ENCODE measurements at places on chromosomes 1 and 21.

- no peak for DNase-seq
Observed at GRCh38 chr1:83015163-83015562, 983.8 kb downstream of the TTLL7 start.

- no peak for DNase-seq
Observed at GRCh38 chr1:177659281-177659680, 310.6 kb downstream of the SEC16B start.

GRCh38 chr1:217506878-217507277 lies 124.0 kb downstream of the GPATCH2 start:
- peak; percentile 37 for DNase-seq

- no peak for DNase-seq
Observed at GRCh38 chr1:168091720-168092550, 44.8 kb downstream of the GPR161 start.

- no peak for DNase-seq
Observed at GRCh38 chr1:22315315-22316078, 136.2 kb upstream of the ZBTB40 start.

DNA sequence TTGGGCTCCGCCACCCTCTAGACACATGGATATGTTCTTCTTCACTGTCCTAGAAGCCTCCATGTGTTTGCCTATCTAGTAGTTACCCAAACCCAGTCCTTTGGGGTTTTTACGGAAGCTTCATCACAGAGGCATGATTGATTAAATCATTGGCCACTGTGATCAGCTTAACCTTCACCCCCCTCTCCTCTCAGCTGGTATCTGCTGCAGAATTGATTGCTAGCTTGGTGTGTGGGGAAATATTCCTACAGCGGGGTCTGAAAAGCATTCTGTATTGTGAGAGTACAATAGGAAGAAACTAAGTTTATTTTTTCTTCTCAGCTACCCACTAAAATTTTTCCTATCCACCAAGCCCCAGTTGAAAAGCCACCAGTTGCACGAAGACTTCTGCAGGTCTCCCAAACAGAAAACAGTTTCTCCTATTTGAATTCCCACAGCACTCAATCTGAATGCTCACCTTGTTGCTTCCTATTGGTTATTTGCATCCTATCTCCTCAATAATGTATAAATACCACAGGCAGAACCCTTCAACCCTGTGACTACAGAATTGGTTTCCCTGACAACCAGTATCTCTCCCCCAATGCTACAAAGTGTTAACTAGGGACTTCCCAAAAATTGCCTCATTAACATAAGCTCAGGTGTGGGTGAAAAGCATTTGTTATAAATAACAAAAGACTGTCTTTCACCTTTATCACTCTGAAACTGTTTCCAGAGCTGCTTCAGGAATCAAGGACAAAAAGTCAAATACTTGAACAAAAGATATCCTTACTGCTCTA lies 9.3 kb upstream of the VANGL1 start:
- DNase-seq, result no peak

DNA sequence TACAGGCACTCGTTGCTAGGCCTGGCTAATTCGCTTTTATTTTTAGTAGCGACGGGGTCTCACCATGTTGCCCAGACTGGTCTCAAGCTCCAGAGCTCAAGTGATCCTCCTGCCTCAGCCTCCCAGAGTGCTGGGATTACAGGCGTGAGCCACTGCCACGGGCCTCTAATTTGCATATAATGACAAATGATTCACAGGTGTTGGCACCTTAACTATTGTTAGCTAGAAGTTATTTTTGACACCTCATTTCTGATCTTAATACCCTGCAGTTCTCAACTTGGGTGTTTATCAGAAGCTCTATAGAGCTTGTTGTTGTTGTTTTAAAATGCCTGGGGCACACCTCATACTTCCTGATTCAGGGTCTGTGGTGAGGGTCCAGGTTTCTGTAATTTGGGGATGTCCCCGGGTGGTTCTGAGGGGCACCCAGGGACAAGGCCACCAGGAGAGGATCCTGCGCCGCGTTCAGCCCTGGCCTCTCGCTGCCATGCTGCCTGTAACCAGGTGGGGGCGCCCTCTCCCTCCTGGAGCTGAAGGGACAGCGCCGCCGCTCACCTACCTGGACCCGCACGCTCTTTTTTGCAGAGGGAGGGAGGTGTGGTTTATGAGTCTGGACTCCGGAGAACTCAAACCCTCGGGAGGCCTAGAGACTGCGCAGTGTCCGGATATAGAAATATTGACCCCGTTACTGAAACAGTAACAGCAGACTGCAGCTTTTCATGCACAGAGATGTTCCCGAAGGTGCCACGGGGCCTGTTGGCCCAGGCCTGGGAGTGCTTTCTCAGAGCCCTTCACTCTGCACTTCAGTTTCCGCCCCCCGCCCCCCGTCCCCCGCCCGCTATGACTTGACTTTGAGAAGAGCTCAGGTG lies 23.0 kb upstream of the NEK2 start:
- DNase-seq, result peak; percentile 40

- no peak for DNase-seq
Observed at GRCh38 chr1:172941945-172942344, 108.8 kb downstream of the TNFSF18 start.

DNA sequence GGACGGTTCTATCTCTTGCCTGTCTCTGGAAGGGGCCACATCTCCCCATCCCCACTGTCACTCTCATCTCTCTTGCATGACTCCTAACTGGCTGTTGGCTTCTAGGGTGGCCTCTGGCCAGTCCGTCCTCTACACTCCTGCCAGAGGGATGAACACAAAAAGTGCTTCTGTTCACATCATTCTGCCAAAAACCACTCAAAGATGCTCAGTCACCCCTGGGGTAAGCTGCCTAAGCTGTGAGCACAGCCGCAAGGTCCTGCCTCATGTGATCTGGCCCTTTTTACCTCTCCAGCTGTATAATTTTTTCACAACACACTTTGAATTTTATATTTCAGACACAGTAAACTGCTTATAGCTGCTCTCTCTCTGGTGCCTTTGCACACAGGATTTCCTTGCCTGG lies 97.6 kb upstream of the CD34 start:
- no peak for DNase-seq

GRCh38 chr21:28229814-28230213 lies 762.9 kb downstream of the LTN1 start:
- peak; percentile 93 for DNase-seq

DNA sequence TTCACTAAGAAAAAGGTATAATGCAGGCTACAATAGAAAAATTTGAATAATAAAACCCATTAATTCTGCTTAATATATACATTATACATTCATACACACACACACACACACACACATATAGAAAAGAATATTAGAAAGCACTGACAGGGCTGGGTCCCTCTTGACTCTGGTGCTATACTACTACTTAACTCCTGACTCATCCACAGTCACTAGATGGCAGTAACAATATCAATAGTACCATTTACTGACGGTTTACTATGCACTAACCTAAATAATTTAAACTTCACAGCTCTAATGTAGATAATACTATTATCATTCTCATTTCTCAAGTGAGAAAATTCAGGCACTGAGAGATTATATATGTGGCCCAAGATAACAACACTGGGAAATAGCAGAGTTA lies 87.5 kb downstream of the COP1 start:
- DNase-seq, result peak; percentile 14

DNA sequence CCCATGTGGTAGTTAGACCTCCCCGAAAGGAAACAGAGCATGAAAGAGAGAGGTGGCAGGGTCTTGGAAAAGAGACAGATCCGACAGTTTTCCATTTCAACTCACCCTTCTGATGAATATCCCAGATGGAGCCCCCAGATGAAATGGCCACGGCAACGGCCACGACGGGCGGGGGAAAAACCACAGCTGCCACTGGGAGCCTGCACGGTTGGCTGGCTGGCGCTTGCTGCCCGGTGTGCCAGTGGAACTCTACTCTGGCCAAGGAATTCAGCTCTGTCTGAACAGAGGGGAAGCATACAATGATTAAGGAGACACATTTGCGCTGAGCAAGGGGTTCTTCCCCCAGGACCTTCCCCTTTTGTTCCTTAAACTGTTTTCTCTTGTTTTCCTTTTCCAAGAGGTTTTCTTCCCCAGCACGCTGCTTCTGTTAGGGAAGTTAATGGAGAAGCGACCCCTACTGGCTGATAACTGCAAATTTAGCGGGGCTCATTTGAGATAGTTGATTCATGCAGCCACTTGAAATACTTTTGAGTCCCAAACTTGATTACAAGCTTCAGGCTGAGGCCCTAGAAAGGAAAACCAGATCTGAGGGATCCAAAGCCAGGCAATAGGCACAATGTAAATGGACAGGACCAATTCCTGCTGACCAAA lies 1122.5 kb downstream of the NCAM2 start:
- peak; percentile 1 for DNase-seq

GRCh38 chr1:35544976-35545375 lies 12.2 kb downstream of the KIAA0319L start:
- peak; percentile 88 for DNase-seq

DNA sequence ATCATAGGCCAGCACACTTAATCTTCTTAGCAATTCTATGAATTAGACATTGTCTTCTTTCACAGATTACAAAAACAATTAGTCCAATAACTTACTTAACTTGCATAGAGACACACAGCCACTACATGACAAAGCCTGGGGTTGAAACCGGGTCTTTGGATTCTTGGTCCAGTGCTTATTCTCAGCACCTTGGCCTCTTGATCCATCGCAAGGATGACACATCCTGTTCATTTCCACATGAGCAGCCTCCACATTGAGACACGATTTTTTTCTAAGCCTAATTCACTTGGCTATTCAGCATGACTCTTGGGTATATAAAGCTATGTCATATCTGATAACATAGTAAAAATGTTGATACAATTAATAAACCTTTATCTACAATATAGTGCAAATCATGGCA lies 221.0 kb upstream of the FOXD3 start:
- no peak for DNase-seq

- no peak for DNase-seq
Observed at GRCh38 chr1:226104671-226105121, 42.2 kb downstream of the H3-3A start.

- peak; percentile 98 for DNase-seq
Observed at GRCh38 chr1:94713472-94714141, 106.5 kb upstream of the SLC44A3 start.

DNA sequence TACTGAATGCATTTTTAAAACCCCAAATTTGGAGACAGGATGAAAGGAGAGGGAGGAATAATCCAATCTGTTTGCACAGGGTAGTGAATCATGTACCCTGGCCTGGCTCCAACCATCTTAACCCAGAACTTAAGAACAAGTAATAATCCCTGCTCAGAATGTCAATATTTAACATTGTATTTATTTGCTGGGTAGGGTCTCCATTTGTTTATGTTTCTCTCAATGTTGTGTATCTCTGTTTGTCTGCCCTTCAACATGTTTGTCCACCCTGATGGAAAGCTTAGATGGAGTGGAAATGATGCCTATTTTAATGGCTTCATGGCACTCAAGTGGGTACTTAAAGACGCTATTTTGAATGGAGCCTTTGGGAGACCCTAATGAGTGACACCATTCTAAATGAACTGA lies 54.4 kb upstream of the CDC42BPA start:
- DNase-seq, result peak; percentile 42

- DNase-seq, result peak; percentile 93
Observed at GRCh38 chr21:45050345-45050796, 24.0 kb upstream of the ADARB1 start.

GRCh38 chr1:27299385-27300271 lies 22.3 kb upstream of the TMEM222 start:
- DNase-seq, result peak; percentile 100

DNA sequence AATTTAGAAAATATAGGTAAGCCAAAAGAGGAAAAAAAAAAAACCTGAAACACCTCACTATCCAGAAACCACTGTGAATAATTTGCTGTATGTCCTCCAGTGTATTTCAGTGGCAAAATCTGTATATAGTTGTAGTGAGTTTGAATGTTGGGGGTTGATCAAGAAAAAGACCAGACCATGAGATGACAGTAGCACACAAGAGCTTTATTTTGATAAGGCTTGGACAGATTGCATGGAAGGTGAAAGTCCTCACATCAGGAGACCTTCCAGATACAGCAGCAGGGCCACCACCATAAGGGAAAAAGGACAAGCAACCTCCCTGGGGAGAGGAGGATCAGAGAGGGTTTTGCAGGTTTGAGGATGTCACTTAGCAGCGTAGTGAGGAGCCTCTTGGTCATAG lies 16.2 kb upstream of the C1orf115 start:
- DNase-seq, result no peak

DNA sequence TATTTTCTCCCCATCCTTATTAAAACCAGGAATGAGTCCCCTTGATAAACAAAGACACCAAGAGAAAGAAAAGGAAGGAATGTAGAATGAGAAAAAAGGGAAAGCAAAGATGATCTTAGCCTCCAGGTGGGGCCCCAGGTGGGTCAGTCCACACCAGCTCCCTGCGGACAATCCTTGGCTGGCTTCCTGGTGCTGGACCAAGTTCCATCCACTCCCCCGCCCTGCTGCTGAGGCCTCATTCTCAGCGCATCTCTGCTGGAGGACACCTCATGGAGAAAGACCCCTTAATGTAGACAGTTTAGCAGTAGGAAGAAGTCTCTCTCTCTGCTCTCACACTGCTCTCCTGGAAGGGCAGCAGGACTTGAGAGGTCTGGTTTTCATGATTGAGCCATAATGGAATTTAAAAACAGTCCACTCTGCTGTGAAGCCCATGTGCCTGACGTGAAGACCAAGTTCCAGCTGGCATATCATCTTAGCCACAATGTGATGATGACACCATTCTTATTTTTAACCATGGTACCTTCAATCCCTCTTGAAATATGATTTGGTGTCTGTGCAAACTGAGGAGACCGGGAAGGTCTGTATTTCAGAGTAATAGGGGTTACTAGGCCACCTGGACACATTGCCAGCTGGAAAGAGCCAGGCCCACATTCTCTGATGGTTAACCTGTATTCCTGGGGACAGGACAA lies 83.1 kb downstream of the WLS start:
- DNase-seq, result no peak

- no peak for DNase-seq
Observed at GRCh38 chr21:33767236-33767635, 124.9 kb downstream of the ITSN1 start.

DNA sequence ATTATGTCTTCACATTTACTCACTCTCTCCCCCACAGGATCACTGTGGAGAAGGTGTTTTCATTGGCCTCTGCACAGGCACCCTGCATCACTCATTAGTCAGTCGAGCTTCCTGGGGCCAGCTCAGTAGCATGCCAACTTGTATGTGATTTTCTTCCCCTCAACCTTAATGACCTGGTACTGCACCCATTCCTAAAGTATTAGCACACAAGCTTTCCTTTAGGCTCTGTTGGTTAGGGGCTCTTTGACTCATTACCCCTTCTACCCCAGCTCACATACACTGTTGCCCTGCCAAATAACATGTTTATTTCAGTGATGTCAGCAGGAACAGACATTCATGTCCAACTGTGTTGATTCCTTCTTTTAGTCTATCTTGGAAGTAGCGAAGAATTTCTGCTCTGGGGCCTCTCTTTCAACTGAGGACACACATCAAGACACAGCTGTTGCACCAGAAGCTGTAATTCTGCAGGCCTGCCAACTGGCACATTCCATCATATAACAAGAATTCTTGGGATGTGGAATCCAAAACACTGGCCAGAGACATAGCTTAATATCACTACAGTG lies 603.5 kb upstream of the ADAMTS5 start:
- DNase-seq, result peak; percentile 93
